Caco-2 (cell line): ENCODE measurements at places on chromosomes 13 and 19. TPM values are rescaled to one million over a fixed set of nuclear protein-coding genes. Genes with fewer than 3 reads are reported as not detected.
A peak's percentile ranks its signal among the peaks of the same experiment; 100 is the strongest.

HNRNPA1L2 gene
- total RNA-seq, result 8.0 and 9.1 TPM in 2 replicates

DNA sequence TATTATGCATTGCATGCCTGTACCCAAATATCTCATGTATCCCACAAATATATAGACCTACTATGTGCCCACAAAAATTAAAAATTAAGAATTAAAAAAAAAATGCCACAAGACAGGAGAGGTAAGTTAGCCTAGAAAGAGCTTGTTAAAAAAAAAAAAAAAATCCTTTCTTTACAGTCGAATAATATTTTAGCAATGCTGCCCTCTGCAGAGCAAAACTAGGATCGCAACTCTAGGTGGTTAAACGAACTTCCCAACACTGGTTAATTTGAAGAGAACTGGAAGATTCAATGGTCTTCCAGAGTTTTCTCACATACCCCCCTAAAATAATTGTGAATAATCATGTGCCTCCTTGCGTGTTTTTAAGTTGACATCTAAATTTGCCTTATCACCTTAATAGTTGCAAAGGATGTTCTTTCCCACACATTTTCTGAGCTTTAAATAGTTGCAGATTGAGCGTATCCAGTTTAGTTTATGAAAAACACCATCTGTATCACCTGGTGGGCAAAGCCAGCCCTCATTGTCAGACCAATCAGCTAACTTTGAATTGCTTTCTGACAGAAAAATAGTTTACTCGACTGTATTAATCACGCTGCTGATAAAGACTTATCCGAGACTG, 47.4 kb upstream of the RCBTB2 start:
- peak; percentile 57 for DNase-seq

- no peak for DNase-seq
Observed at GRCh38 chr13:113882267-113882630, 18.4 kb upstream of the GAS6 start.

DNA sequence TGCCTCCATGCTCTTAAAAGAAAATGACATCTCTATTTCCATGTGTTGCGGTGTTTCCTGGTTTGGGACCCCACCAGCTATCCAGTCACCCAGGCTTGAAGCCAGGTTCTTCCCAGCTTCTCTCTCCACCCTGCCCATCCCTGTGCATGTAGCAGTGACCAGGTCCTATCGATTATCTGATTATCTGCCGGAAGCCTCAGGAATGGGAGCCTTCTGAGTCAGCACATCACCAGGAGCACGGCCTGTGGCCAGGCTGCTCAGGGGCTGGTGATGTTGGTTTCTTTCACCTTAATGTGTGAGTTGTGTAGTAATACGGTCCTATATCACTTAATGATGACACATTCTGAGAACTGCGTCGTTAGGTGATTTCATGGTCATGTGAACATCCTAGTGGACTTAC, 33.7 kb downstream of the PPP1R37 start:
- DNase-seq, result no peak

DNA sequence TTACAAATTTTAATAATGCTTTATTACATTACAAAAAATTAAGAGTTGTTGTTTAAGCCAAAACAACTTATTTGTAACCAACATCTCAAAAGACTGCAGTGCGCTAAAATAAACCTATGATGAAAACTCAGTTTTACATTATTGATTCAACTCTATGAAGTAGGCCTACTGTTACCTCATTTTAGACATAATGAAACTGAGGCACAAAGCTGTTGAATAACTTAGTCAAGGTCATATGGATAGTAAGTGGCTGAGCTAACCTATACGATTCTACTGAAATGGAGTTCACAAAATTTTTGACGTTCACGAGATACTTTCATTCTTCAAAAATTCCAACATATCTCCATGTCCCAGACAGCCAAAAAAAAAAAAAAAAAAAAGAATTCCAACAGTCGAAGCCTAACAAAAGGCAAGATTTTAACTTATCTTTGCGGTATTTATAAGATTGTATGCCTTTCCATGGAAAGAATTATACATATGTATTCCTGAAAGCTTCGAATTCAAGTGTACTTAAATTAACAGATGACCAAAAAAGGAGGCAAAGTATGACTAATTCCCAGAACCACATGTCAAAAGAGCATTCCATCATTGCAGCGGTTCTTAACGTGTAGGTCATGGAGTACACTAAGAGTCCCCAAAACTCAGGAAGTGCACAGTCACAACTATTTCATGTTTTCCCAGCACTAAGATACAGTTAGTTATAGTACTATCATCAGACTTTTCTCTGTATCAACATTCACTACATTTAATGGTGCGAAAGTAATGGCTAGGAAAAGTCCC, 69.4 kb downstream of the PSPC1 start:
- DNase-seq, result no peak

DNA sequence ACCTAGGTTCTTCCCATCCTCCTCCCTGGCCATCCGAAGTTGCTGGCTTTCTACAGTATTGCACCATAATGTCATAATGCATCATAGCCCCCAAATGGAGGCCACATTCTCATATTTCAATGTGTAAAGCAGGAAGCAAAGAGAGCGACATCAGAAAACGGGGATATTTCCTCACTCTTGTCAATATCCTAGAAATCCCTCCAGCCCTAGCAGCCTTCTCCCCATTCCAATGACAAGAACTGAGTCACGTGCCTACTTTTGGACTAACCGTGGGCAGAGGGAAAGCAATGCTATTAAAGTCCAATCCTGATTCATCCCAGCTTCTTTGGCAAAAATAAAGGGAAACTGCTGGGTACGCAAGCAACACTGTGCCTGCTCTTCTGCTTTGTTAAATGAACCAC, 4.3 kb upstream of the RAP2A start:
- DNase-seq, result no peak

- DNase-seq, result peak; percentile 48
Observed at GRCh38 chr19:46040952-46041500, at the start of gene IGFL4. IGFL4 (minus strand) TSS chr19:46041002; CDS start chr19:46040962, 40 bp downstream.

GRCh38 chr19:2034729-2035589, 16.1 kb downstream of the MKNK2 start:
- peak; percentile 38 for DNase-seq

- no peak for DNase-seq
Observed at GRCh38 chr13:32472194-32472621, 44.3 kb upstream of the N4BP2L1 start.
